ENCODE measurements at places on chromosomes 11 and 22.

DNA sequence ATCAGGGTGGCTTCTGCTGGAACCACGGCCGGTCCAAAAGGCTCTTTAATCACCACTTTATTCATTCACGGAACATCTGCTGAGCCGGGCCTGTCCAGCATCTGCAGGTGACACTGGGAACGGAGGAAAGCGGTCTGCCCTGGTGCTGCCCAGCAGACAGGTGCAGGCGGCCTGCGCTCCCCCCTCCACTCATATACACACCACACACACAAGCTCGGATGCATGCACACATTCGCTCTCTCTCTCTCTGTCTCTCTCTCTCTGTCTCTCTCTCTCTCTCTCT, 736.9 kb downstream of the BRD1 start:
- DNase-seq = no peak

DNA sequence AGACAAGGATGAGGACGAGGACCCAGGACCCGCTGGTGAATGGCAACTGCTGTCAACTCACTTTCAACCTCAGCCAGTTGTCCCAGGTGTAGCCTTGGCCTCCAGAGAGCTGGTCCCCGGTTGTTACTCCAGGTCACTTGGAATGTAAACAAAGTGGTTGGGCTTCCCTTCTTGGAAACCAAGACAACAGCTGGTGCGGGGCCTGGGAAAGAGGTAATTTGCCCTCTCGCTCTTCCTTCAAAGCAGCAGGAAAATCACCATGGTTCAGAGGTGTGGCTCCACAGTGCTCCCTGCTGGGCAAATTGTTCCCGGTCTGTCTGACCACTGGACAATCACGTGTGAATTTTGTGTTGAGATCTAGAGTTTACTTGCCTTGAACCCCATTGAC, 15.0 kb downstream of the SLC1A2 start:
- no peak for DNase-seq

DNA sequence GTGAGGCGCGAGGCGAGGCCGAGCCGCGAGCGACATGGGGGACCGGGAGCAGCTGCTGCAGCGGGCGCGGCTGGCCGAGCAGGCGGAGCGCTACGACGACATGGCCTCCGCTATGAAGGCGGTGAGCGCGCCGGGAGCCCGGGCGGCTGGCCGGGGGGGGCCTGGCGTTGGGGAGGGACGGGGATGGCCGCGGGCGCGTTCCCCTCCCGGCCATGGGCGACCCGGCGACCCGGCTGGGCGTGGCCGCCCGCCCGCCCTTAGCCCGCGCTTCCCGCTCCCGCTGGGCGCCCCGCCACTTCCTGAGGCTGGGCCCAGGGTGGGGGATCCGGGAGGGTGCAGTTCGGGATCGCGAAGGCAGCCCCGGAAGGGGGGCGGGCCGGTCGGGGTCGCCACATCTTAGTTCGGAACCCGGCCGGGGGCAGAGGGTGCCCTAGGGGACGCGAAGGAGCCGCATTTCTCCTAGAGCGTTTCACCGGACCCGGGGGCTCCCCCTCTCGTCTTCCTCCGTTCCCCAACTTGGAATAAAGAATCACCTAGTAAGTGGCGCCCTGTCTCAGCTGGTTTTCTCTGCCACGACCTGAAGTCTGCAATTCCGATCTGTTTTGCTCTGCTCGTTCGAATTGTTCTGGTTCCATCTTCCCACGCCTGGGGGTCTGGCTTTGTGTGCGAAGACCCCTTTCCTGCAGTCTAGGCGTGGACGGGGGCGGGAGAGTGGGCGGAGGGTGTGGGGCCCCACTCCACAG, 536 bp downstream of the YWHAH start:
- no peak for DNase-seq

DNA sequence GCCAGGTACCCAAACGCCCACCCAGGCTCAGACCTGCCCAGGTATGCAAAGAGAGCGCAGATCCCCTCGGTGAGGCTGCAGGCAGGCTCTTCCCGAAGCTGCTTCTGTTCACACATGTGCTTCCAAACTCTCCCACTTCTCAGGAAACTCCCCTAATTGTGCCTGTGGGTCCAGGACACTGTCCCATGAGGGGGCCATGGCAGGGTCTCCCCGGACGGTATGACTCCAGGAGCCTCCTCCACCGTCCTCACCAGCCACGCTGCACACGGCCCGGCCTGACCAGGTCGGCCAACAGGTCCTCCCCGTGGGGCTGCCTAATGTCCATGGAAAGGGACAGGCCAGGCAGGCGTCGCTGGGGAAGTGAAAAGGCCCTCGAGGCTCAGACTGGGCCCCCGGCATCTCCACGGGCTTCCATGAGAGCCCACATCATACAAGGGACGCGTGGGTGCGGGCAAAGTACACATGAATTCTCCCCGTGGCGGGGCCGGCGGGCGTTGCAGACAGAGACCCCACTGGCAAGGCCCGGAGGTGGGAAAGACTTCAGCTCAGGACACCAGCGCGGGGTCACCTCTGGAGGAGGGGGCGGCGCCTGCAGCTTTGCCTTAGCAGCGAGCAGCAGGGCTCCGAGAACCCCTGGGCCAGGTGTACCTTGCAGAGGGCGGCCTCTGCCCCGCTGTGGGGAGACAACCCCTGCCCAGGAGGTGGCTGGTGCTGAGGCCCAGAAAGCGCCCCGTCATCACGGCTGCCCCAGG, 526.1 kb downstream of the BRD1 start:
- DNase-seq = no peak

- no peak for DNase-seq
Observed at GRCh38 chr11:34680206-34680605, 59.3 kb downstream of the EHF start.
